Cerebellar nuclear complex (tissue), 1 donor: ENCODE measurements at places on chromosomes 2 and 18.

GRCh38 chr2:31003749-31004148 lies 134.5 kb downstream of the GALNT14 start:
- no peak for DNase-seq

DNA sequence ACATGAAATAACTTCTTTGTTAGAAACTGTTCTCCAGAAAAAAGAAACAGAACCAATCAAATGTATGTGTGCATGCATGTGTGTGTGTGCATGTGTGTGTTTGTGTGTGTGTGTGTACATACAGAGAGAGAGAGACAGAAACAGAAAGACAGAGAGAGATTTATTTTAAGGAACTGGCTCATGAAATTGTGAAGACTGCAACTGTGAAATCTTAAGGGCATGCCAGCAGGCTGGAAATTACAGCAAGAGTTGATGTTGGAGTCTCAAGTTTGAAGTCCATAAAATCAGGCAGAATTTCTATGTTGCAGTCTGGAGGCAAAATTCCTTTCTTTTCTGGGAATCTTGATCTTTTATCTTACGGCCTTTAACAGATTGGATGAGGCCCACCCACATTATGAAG lies 168.9 kb upstream of the CDH20 start:
- no peak for DNase-seq

- no peak for DNase-seq
Measured at GRCh38 chr2:217449444-217449843, 553.4 kb downstream of the TNS1 start.

DNA sequence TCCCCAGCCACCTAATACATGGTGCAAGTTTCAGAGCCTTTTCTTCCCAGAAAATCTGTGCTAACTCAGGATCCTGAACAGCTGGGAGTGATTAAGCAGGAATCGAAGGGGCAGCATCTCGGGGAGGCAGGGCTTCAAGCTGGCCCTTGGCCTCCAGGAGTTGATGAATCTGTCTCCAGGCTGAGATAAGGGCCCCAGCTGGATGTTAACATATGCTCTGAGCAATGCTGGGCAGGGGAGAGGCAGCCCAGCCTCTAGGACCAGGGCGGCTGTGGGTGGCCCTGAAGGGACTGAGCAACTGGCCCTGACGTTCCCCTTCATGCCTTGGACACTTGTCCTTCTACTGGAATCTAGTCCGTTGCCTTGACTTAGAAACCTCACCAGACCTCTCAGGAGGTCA lies 84.1 kb upstream of the EPC2 start:
- no peak for DNase-seq

DNA sequence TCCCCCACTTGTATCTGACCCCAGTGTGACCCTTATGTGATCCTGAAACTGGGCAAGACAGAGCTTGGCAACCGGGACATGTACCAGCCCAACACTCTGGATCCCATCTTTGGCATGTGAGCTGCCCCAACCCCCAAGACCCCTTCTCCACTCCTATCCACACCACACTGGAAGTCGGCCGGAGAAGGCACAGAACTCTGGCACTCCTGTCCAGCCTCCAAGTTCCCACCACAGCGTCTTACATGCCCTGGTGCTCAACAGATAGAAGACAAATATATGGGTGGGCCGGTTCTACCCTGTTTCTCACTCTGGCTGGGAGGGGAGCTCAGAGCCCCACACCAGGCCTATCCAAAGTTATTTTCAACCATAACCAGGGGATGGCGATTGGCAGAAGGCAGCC lies 40.8 kb downstream of the LMAN2L start:
- no peak for DNase-seq

- DNase-seq = no peak
Measured at GRCh38 chr2:44838116-44838790, 103.2 kb upstream of the SIX3 start.

DNA sequence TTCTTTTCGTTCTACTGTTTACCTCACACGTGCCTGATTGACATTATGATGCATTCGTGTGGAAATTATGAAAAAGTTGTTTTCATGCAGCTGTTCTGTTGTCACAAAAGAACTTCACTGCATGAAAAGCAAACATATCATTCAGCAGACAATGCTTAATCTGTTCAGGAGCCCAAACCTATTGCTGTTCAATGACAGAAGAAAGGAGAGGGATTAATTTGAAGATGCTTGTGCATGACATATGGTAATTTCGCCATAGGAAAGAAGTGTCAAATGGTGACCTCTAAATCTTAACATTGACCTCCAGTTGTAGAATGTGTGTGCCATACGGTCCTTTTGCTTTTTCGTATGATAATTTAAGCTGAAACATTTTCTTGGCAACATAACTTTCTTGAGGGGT lies 124.5 kb downstream of the WDR7 start:
- no peak for DNase-seq

GRCh38 chr2:105584435-105585010 lies 160.2 kb upstream of the NCK2 start:
- no peak for DNase-seq

- DNase-seq = no peak
Measured at GRCh38 chr18:21167641-21168377, 56.2 kb upstream of the ROCK1 start.

DNA sequence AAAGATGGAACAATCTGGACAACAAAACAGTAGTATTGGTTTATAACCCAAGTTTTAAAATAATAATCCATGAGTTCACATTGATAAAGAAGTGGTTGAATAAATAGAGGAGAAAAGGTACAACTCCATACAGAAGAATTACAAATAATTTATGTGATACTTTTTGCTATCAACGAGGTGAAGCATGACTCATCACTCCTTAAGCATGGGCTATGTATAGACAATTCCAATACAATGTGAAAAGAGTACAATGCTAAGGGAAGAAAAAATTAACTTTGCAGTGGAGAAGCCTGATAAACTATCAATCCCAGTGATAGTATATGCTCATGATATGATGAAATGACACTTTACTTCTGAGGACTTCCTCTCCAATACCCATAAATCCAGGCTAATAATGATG lies 312.9 kb downstream of the GULP1 start:
- DNase-seq = no peak

DNA sequence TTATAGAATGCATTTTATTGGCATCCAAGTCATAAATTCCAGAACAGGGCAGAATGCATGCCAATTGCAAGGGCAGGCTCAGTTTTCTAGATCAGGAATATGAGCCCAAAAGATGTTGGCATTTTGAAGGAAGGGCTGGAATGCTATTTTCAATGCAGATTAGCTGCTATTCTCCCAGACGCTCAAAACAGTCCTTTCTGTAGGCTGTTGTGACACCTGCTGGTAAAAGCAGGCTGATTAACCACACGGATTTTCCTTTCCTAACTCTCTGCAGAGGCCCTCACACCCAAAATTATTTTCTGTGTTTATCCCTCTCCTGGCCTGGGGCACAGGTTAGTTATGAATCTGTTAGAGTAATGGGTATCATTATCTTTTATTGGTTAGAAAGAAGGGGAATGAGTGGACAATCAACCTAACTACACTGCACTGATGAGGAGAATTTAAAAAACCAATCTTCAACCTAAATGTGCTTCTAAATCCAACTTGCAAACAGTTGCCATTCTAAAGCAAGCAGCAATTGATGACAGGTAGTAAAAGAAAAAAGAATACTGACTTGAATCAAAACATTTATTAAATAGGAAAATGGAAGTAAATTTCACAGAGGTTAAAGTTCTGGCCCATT lies 94.0 kb downstream of the PLA2R1 start:
- DNase-seq = no peak

GRCh38 chr18:67463829-67464228 lies 52.7 kb downstream of the DSEL start:
- no peak for DNase-seq

DNA sequence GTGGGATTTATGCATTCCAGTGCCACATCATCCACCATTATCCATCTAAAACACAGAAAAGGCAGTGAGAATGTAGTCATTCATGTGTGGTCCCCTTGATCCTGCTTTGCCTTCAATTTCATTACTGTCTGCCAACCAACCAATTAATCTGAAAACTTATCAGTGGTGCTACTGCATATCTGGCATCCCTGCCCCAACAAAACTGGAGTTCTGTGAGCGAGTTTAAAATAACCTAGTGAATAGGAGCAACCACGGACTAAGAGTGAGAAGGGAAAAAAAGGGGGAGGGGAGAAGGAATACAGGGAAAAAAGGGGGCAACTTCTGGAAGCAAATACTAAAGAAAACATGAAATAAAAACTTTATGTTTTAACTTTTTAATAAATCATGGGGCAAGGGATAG lies 42.2 kb downstream of the SLC8A1 start:
- no peak for DNase-seq

DNA sequence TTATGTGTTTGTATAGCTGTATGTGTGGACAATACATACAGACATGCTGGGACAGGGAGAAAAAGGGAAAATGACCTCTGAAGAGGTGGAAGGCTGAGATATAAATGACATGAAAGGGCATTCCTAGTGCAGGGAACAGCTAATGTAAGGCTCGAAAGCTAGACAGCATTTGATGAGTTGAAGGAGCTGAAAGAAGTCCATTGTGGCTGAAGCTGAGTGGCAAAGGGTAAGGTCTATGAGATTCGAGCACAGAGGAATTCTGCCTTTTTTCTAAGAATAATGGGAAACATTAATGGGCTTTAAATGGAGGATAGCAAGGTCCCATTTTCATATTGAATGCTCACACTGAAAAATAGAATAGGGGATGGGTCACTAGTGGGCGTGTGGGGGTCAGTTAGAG lies 23.6 kb downstream of the ADD2 start:
- DNase-seq = no peak

DNA sequence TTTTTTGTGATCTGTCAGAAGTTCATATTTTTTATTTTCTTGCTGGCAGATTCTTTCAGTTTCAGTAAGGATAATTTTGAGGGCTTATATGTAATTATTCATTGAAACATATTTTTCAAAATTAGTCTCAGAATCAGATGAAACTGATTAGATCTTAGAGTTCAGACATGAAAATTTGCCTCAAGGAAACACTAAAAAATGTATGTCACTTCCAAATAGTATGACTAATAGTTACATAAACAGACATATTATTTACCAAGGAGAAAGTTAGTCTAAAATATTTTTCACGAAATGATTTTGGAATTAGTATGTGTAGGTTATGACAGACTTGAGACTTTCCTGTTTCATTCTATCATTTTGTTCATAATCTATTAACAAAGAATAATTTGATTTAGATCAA lies 628.6 kb downstream of the CCDC85A start:
- DNase-seq = no peak

DNA sequence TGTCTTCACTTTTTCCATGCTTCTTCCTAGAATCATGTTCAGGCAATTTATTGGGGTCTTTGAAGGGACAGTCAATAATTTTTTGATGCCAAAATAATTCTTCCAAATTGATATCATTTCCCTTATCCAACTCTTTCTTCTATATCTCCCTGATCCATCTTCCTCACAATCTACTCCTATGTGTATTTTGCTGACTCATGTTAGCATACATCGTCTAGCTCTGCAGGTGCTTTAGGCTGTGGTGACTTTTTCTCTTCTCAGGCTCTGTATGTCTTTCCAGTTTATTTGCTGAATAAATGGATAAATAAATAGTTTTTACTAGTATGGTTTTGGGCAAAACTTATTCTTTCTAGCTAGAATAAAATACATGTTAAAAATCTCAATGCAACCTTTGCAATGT lies 1650.9 kb upstream of the TMEFF2 start:
- no peak for DNase-seq

- DNase-seq = no peak
Measured at GRCh38 chr2:17538022-17538843, 2.3 kb upstream of the VSNL1 start.

DNA sequence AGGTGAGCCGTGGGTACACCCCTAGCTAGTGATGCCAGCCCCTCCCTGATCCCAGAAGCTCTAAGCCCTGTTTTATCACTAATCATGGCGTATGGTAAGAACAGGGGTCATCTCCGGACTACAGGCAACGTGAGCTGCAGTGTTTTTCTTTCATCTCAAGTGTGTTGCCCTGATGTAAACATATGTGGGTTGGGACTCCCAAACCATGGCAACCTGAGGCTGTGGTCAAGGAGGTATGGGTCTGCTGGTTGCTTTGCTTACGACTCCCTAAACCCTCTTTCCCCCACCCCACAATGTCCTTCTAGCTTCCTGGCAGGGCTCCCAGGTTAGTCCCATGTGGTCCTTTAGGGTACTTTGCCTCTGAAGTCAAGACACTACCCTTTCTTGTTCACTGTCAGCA lies 53.6 kb upstream of the AFF3 start:
- no peak for DNase-seq

DNA sequence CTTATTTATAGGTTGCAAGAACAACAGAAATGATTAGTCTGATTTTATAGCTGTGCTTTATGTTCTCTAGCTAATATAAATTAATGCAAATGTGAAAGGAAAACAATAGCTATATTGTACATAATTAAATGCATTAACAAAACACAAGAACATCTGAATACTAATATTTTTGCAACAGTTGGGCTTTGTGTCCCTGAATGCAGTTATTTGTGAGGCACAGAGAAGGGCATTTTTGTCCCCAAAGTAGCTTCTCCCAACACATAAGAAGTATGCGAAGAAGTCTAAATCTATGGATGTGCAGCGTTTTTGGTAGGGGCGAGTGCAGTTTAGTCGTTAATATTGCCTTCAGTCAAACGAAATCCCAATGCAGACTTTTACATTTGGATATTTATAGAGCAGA lies 110.0 kb downstream of the MBP start:
- no peak for DNase-seq
